ENCODE measurements at places on chromosomes 6 and 20.

GRCh38 chr6:137237413-137238170, 18.4 kb upstream of the IFNGR1 start:
- DNase-seq, result no peak

GRCh38 chr20:41411391-41411847, 44.8 kb upstream of the EMILIN3 start:
- no peak for DNase-seq

DNA sequence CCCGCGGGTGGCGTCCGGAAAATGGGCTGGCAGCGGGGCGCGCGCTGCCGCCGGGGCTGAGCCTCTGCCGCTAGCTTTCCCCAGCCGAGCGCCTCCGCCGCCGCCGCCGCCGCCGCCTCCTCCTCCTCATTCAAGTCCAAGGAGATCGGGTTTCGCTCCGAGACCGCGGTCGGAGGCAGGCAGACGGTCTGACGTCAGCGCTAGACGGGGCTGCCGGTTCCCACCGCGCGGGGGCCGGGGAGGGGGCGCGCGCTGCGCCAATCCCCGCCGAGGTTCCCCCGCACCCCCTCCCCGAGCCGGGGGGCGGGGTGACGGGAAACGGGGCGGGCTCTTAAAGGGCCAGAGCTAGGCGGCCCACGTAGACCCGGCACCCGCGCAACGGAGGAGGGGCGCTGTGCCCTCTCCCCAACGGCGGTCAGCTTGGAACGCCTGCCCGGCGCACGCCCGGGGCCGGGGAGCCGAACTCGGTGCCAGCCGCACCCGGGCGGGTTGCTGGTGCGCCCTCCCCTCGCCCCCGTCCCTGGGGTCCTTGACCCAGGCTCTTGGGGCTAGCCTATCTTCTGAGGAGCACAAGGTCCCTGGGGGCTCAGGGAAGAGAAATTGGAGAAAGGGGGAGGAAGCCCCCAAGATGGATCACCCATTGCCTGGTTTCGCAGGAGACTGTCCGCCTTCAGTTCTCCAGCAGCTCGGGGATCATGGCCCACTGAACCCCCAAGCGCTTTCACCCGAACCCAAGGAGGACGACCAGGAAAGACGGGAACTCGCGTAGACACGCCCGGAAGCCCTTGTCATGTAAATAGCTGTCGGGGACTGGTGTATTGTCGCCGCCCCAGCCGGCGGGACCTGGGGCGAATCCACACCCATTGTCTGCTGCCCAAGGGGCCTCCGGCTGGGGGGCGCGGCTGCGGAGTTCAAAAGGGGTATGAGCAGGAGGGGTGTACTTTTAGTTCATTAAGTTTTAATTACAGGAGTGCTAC, at the start of gene PMEPA1:
Gene PMEPA1 (minus strand): TSS at position 193 of the 977 bp plus-strand sequence. CDS start 433 bp downstream, outside the sequence.
- DNase-seq, result peak; percentile 86

DNA sequence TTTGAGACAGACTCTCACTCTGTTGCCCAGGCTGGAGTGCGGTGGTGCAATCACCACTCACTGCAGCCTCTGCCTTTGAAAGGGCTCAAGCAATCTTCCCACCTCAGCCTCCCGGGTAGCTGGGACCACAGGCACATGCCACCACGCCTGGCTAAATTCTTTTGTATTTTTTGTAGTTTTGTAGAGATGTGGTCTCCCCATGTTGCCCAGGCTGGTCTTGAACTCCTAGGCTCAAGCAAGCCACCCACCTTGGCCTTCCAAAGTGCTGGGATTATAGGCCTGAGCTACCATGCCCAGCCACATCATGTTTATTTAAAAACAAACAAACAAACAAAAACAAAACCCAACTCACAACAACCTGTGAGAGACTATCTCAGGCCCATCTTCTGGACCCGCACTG, 29.7 kb upstream of the APCDD1L start:
- DNase-seq, result no peak

DNA sequence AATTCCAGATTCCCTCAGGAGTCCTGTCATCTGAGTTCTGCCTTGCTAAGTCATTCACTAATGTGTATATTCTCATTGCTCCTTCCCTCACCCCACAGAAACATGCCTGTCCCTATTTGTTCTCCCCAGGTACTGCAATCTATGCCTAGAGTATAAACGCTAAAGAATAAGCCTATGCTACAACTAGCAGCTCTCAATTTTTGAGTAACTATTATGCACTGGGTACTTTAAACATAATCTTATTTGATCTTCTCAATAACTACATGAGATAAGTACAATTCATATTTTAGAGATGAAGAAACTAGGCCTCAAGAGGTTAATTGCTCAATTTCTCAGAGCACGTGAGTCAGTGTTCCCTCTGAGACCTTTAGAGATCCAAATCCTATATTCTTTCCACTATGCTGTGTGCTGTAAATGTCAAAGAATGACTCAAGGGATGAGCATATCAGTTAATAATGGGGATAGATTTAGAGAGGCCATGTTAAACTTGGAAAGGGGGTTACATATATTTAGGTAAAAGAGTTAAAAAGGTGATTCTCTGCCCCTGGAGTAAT, 423.8 kb upstream of the ADGRB3 start:
- DNase-seq, result no peak

GRCh38 chr20:23873370-23874015, 6.1 kb downstream of the CST5 start:
- DNase-seq, result no peak

DNA sequence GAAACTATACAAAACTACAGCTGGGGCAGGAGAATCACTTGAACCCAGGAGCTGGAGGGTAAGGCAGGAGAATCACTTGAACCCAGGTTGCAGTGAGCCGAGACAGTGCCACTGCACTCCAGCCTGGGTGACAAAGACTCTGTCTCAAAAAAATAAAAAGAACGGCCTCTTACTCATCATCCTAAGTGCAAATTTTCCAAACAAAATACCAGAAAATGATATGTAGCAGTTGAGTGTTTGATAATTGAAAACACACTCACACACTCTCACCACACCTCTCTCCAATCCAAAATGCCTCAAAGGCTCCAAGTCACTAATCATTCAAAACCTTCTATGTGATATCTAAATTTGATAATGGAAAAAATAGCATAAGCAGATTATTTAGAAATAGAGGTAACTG, 198.6 kb upstream of the SHLD1 start:
- no peak for DNase-seq

DNA sequence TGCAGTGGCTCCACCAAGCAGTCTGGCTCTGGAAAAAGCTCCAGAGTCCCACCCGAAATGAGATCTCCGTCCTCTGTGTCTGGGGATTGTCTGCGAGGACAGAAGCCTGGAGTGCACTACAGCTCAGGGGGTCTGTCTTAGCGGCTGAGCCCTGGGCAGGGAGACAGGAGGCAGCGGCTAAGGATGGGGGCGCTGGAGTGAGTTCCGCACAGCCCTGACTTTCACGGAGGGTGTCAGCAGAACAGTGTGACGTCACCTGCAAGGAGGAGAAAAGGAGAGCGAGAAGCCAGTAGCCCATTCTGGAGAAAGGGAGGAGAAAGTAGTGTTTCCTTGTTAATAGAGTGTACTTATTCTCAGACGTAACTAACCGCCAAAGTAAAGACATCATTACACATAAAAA, 97.6 kb downstream of the FAM50B start:
- no peak for DNase-seq

- peak; percentile 20 for DNase-seq
Observed at GRCh38 chr6:5619249-5619648, 357.9 kb downstream of the FARS2 start.

- DNase-seq, result no peak
Observed at GRCh38 chr20:36579996-36580545, 6.7 kb downstream of the TGIF2 start.

- peak; percentile 8 for DNase-seq
Observed at GRCh38 chr20:39874049-39874893, 814.8 kb downstream of the MAFB start.

GRCh38 chr20:63973636-63974401, 4.1 kb upstream of the ZNF512B start:
- DNase-seq, result peak; percentile 53

DNA sequence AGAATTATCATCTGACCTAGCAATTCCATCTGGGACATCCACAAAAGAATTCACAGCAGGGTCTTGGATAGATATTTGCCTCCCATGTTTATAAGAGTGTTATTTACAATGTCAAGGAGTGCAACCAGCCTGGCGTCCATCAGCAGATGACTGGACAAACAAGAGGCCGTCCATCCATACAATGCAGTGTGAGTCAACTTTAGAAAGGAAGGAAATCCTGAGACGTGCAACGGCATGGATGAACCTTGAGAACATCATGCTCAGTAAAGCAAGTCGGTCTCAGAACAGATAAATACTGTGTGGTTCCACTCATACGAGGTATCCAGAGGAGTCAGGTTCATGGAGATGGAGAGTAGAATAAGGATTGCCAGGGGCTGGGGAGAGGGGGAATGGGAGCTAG, 46.4 kb downstream of the FOXF2 start:
- DNase-seq, result no peak

DNA sequence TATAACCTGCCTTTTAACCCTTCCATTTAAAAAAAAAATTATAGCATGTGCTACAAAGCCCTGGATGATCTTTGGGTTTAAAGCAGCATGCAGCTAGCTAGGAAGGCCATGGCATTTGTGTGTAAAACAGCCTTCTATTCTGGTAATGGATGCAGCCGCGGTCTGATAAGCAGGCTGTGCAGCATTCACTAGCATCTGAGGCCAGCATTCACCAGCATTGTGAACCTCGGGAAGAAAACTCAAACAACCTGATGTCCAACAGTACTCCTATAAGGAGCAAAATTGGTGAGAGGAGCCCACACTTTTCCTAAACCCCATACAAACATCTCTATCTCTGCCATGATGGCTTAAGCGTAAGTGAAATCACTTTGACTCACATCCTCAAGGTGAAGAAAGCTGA, 265.5 kb downstream of the PTPRT start:
- no peak for DNase-seq

DNA sequence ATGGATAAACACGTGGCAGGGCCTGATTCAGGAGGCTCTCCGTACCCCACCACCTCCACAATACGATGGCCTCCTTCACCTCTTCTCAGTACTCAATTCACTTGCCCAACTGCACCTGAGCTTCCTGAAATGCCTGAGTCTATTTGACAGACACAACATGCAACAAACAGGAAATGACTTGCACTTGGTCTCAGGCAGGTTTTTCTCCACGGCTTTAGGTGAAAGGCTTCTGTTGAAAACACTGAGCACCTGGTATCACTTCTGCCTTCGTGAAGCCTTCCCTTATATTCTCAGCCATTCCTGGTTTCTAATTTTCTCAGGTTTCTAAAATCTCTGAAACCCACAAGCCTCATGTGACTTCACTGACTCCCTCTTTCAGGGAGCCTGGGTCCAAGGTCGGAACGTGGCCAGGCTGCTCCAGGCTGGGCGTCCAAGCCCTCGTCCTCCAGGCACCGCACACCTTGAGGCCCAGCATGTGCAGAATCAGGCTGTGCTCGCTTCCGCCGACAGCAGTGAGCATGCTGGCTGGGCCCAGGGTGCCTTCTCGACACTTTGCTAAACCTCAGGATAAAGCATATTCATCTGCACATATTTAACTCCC, 34.7 kb downstream of the TAF4 start:
- DNase-seq, result no peak

DNA sequence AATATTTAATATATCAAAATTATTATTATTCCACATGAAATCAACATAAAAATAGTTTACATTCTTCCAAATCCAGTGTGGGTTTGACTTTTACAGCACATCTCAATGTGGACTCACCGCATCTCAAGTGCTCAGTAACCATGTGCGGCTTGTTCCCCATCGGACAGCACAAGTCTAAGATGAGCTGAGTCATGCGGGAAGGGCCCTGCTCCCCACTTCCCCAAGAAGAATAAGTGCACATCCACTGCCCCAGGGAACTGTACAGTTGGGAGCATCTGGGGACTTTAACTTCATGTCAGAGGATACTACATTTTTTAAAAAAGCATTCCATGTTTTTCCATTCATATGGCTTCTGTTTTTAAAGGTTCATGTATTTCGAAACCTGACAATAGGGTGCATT, 325.6 kb downstream of the BTBD3 start:
- no peak for DNase-seq

DNA sequence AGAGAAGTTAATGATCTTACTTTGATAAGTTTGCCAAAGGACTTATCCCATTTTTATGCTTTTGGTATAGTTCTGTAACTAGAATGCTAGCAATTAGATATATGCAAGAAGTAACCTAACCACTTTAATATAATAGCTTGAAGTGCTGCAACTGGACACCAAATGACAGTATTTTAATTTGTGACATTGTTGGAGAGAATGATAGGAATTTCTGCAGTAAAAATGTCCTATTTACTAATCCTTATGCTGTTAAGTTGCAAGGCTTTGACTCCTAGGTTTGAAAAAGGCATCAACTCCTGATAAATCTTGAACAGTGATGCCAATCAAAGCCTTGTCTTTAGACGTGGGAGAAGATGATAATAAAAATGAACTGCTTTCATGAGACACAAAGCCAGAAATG, 726.0 kb upstream of the GJE1 start:
- DNase-seq, result no peak

GRCh38 chr6:72175916-72176315, 289.6 kb downstream of the RIMS1 start:
- no peak for DNase-seq

DNA sequence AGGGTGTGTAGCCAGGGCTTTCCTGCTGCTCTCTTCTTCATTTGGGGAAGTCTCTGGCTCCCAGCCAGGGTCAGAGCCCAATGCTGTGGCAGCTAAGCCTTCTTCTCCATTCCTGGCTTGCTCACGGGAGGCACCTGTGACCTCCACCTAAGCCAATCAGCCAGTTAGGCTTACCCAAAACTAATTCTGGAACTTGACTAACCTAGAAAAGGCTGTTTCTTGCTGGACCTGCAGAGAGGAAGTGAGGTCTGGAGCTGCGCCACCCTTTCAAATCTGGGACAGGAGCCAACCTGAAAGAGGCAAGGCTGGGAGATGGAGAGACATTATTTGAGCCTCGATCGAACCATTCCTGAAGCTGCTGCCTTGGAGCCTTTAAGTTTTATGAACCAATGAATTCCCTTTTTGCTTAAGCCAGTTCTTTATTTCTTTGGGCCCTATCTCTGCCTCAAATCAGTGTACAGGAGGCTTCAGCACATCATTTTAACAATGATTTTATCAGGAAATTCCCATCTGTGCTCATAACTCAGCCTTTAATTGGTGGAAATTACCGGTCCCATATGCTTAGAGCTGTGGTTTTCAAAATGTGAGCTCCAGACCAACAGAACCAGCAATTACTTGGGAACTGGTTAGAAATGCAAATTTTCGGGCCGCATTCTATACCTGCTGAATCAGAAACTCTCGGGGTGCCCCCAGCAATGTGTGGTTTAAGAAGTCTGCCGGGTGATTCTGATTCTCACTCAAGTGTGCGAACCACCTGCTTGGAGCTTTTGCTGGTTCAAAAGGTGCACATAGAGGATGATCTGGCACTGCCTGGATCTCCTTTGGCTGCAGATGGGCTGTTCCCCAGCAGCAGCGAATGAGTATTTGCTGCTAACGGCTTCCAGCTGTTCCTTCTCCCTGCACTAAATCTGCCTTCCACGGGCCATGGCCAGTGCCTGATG, 97.4 kb upstream of the RNF24 start:
- DNase-seq, result no peak

Data from stimulated activated CD8-positive, alpha-beta memory T cell treated with anti-CD3 and anti-CD28 coated beads, Interleukin-15, amount 100 ng/mL, for 48 hours (primary cell).